ENCODE measurements at places on chromosomes 3 and 15.

DNA sequence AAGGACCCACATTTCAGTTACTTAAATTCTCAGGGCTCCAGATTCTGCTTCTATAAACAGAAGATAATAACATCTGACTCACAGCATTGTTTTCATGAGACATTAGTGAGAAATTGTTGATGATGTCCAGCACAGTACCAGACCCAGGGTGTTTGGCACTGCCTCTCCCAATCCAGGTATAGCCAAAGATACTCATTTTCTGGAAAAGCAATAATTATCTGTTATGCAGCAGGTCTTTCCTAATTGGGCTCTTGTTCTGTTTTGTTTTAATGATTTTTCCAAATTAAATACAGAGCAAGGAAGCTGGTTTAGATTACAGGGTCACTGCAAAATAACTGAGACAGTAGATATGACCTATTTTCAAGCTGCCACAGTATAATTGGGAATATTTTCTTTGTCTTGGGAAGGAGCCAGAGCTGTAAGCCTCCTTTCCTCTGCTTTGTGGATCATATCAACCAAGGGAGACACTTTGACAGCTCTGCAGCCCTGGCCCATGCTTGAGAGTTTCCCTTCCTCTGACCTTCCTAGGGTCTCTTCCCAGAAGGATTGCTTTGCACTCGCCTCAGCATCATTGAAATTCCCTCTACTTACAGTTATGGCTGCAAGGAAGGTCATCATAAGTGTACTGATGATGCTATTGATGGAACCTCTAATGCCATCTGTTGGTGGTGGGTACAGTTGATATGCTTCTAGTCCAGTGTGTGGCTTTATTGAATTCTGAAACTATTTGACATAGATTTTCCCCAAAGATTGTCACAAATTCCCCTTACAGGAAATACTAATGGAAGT lies 522.4 kb upstream of the ADAMTS9 start:
- no peak for DNase-seq

- no peak for DNase-seq
Observed at GRCh38 chr15:90638963-90639362, 78.2 kb upstream of the BLM start.

DNA sequence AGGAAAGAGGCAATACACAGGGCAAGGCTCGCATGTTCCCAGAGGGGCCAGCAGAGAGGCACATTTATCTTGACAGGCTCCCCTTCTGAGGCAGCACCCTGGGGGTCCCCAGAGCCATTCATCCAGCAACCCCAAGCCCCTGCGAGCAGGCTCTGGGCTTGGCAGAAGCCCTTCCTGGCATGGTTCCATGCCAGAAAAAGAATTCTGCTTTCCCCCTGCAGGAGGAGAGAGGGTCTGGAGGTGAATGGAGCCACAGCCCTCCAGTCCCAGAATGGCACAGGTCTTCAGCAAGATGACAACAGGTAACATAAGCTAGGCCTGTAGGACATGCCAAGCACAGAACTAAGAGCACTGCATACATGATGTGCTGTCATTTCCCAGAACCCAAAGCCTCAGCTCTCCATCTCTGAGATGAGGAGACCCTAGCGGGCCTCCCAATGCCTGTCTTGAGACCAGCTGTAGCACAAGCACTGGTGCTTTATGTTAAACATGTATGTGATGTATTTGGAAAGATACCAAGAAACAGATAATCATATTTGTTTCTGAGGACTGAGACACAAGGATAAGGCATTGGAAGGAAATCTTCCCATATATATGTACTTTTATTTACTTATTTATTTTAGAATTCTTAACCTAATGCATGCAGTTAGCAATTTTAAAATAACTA lies 121.6 kb downstream of the ALDH1A2 start:
- DNase-seq: no peak

GRCh38 chr15:77653832-77654480 lies 21.2 kb upstream of the LINGO1 start:
- no peak for DNase-seq

DNA sequence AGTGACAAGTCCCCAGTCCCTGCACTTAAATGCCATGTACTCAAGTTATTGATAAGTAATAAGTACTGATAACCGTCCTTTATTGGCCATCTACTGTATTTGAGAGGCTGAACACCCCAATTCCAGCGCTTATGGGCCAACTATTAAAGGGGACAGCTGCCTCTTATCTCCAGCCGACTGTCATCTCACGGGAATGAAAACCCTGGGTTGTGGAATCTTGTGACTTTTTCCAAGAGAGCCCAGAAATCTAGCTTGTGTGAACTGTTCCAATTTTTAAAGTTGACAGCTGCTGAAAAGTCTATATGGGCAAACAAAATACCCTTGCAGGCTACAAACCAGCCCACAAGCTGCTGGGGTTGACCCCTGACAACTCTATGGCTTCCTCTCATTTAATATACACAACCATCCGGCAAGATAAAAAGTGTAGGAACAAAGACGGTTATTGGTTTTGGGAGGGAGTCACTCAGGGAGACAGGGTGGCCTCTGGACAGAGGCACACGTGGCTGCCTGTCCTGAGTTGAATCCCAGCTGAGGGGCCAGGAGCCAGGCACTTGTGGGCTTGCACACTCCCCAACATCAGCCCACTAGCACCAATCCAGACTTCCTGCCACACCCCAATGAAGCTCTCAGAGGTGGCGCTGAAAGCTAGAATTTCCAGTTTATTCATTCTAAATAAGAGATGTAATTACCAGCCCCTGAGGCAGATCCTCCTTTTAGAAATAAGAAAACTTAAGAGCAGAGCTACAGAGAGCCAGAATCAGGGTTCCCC lies 16.2 kb downstream of the SPSB4 start:
- no peak for DNase-seq

GRCh38 chr3:17846466-17846865 lies 104.0 kb upstream of the TBC1D5 start:
- no peak for DNase-seq

DNA sequence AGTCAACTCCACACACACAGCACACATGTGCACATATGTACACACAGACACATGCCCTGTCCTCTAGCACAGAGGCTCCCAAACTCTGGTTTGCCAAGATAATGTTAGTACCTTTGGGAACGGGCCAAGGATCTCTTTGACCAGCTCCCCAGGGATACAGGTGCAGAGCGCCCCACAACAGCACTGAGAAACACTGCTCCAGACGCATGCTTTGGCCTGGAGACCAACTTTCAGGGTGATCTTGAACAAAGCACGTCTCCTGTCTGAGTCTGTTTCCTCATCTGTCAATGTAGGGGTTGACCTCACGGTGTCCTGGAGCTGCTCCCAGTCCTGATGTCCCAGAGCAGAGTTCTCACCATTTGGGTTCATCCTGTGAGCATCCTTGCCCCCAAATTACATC lies 15.9 kb upstream of the SKOR1 start:
- no peak for DNase-seq
